ENCODE measurements at places on chromosomes 3 and 15.

DNA sequence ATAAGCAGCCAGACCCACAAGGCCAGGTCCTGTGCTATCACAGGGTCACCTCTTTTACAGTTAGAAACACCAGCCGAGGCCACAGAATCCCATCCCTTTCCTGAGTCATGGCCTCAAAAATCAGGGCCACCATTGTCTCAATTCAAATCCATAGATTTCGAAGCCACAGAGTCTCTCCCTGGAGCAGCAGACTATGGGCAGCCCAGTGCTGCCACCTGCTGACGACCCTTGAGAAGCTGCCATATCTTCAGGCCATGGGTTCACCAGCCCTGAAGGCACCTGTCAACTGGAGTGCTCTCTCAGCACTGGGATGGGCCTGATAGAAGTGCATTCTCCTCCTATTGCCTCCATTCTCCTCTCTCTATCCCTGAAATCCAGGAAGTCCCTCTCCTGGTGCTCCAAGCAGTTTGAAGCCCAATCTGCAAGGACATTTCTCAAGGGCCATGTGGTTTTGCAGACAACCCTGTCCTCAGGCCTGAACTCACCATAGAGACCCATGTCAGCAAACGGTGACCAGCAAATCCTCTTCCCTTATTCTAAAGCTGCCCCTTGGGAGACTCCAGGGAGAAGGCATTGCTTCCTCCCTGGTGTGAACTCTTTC is 39.6 kb downstream of the TGM4 start:
- DNase-seq = peak; percentile 85

DNA sequence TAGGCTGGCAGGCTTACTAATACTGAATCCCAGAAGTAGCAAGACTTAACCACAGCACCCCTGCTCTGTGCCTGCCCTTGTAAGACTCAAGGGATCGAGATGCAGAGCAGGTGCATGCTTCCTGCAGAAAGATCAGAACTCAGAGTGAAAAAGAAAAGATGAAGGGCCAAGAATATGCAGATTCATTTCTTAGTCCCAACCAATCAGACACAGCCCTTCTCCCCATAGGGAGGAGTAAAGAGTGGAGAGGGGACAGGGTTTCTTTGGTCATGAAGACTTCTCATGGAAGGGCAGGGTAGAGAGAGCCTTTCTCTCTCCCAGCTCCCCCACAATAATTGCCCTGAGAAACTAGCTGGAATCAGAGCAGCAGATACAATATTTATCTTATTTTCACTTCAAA is 105.6 kb upstream of the MB21D2 start:
- DNase-seq = no peak

GRCh38 chr3:32372213-32372490 is 19.5 kb upstream of the CMTM7 start:
- no peak for DNase-seq

GRCh38 chr15:68980786-68981185 is 33.7 kb upstream of the NOX5 start:
- no peak for DNase-seq

GRCh38 chr15:81516461-81516860 is 142.4 kb upstream of the TMC3 start:
- DNase-seq = peak; percentile 21

Measured in AG08396 (cell line).